ENCODE measurements at places on chromosomes 16 and 17. TPM values are rescaled to one million over a fixed set of nuclear protein-coding genes. Genes with fewer than 3 reads are reported as not detected.

KRTAP4-5 gene
- not detected for total RNA-seq

PRSS27 gene
- total RNA-seq = 0.69 TPM

ZG16 gene
- not detected for total RNA-seq

TMEM92 gene
- 0.07 TPM for total RNA-seq

CLEC19A gene
- not detected for total RNA-seq

TSNAXIP1 gene
- 0.78 TPM for total RNA-seq

CANT1 gene
- total RNA-seq = 74.3 TPM

PRSS22 gene
- total RNA-seq = not detected

NGFR gene
- 0.33 TPM for total RNA-seq

GRAP gene
- total RNA-seq = 0.13 TPM

OR1A1 gene
- total RNA-seq = not detected

MIS12 gene
- 12.1 TPM for total RNA-seq

TMEM204 gene
- total RNA-seq = 18.9 TPM

KRTAP9-4 gene
- not detected for total RNA-seq

KRTAP4-11 gene
- not detected for total RNA-seq

IL21R gene
- total RNA-seq = 1.2 TPM

TM4SF5 gene
- total RNA-seq = not detected

CCL8 gene
- 0.20 TPM for total RNA-seq

TBC1D3I gene
- 0.07 TPM for total RNA-seq

PABPN1L gene
- total RNA-seq = not detected

TBX6 gene
- 0.13 TPM for total RNA-seq

CPPED1 gene
- 6.7 TPM for total RNA-seq

HOXB3 gene
- total RNA-seq = 11.1 TPM

GP2 gene
- not detected for total RNA-seq

CTF1 gene
- total RNA-seq = 4.0 TPM

ZNF75A gene
- 17.9 TPM for total RNA-seq

C17orf78 gene
- not detected for total RNA-seq

PRR35 gene
- not detected for total RNA-seq

SPAG9 gene
- total RNA-seq = 134 TPM

KCNH6 gene
- total RNA-seq = not detected

OXLD1 gene
- 21.6 TPM for total RNA-seq

RCVRN gene
- total RNA-seq = not detected

Data from smooth muscle cell of the pulmonary artery (primary cell).